Activated B cell treated with CpG ODN at 0.5 μM for 24 hours (primary cell): ENCODE measurements at places on chromosomes 12 and 14.

GRCh38 chr12:56338308-56339157, at the start of gene IL23A:
IL23A (plus strand) TSS chr12:56338884; CDS start chr12:56339045, 161 bp downstream.
- DNase-seq, result peak; percentile 54

DNA sequence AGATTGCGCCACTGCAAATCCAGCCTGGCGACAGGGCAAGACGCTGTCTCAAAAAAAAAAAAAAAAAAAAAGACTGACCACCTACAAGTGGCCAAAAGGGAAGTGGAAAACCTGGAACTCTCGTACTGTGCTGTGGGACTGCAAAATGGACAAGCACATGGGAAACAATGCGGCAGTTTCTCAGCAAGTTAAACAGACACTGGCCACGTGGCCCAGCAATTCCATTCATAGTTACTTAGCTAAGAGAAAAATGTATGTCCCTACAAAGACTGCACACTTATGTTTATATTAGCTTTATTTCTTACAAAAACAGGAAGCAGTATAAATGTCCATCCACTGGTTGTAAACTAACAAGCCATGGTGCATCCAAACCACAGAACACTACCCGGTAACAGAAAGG, 5.6 kb downstream of the CHFR start:
- no peak for DNase-seq

DNA sequence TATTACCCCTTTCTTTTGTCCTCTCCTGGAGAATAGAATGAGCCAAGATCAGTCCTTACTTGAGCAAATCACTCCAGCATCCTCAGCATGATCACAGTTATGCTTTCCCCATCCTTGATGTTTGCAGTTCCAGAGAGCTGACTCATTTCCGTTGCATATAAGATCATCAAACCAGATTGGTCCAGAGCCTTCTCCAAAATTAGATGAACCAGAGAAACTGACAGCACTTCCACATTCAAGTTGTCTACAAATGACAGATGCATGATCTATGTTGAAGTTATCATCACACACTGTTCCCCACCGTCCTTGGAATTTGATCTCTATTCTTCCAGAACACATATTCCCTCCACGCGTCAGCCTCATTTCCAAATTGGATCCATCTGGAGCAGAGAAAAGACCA, 4.8 kb downstream of the CD163 start:
- DNase-seq, result no peak

DNA sequence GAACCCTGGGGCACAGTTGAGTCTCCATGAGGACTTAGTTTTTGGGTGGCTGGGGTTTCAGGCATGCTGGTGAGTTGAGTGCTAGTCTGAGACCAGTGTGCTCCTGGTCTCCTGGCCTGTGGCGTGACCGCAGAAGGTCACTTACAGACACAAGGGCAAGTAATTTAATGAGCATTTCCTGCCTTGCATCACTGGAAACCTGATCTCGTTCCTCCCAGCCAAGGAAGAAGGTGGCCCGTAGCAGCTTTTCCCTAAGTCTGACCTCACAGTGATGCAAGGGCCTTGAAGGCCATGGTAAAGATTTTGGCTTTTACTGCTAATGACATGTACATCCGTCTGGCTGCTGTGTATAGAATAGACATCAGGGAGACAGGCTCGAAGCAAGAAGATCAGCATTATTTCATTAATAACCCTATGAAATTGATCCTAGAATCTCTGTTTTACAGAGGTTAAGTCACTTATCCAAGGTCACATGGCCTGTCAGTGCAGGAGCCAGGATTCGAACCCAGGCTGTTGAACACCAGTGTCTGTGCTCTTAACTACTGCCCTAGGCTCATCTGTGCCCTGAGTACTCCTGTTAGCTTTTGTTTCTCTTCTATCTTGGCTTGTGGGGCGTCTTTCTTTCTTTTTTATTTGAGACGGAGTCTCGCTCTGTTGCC, 4.6 kb downstream of the TMEM120B start:
- no peak for DNase-seq

GRCh38 chr14:95463171-95463901, 53.1 kb downstream of the SYNE3 start:
- DNase-seq, result no peak

DNA sequence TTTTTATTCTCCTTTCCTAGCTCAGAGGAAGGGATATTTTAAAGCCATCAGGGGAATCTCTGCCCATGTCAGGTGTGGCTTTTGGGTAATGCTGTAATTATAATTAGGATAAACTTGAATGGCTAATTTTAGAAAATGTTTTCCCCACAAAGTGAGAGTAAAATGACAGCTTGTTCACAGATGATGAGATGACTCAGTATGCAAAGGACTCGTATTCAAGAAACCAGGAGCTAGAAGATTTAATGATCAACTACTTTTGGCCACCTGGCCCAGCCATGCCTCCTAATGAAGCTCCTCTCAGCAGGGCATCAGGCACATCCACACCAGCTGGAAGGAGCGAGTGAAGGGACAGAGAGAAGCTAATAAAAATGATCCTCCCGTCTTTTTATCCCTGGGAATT, 29.0 kb upstream of the PLEKHG7 start:
- DNase-seq, result no peak

DNA sequence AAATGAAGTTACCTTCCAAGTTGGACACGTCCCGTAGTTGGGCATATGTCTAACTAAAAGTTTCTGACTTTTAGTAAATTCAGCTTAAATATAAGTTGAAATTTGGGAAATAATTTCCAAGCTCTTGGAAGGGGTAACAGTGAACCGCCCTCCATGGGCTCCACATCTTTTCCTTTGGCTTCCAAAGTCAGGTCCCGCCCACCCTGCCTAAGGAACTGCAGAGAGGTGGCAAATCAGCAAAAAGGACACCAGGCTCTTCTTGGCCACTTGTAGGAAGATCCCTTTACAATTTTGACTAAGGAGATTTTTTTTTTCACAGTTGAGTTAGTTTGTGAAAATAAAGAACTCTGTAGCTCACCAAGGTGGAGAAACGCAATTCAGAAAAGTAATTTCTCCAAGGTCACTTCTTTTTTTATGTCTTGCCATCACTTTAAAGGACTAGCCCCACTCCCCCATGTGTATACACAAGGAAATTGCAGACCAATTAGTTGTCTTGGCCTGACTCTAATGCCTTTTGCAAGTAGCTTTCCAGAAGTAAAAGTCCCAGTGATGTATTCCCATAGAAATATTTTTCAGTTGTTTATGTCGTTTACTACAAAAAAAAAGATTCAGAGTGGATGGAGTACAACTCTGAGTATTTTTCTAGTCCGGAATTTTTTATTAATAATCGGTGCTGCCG, 181.2 kb downstream of the PELI2 start:
- DNase-seq, result no peak

DNA sequence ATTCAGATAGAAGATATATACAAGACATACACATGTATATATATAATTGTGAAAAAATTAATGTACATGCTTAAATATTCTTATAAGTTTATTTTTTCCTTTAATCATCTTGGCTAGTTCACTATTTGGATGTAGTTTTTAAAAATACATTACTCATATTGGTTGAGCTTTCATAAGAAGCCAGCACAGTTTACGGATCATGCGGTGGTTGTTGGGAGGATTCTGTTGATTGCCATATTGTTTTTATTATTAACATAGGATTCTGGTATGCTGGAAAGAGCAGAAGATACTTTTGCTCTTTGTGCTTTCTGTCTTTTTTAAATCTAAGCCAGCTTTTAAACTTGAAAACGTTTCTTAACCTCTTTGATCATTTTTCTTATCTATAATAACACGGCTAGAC, 163.4 kb downstream of the OTOGL start:
- no peak for DNase-seq

- no peak for DNase-seq
These were observed 30.9 kb downstream of the ERGIC2 start for GRCh38 chr12:29350080-29350479.

DNA sequence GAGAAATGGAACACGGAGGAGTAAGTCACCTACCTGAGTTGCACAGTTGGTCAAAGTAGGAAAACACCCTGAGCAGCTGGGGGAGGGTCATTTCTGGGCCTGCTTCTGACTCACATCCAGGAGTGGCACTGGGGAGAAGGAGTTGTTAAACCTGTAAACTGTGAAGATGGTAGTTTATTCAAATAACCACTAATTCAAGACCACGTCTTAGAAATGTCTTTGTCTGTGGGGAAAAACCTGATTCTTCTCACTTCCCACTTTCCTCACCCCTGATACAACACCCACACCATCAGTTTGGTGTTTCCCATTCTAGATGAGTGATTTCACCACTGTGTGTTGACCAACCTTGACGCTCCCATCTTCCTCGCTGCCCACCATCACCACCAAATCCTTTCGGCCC, 207.1 kb downstream of the ANO4 start:
- no peak for DNase-seq

- no peak for DNase-seq
These were observed 248.1 kb downstream of the GLT1D1 start for GRCh38 chr12:129101404-129101803.

DNA sequence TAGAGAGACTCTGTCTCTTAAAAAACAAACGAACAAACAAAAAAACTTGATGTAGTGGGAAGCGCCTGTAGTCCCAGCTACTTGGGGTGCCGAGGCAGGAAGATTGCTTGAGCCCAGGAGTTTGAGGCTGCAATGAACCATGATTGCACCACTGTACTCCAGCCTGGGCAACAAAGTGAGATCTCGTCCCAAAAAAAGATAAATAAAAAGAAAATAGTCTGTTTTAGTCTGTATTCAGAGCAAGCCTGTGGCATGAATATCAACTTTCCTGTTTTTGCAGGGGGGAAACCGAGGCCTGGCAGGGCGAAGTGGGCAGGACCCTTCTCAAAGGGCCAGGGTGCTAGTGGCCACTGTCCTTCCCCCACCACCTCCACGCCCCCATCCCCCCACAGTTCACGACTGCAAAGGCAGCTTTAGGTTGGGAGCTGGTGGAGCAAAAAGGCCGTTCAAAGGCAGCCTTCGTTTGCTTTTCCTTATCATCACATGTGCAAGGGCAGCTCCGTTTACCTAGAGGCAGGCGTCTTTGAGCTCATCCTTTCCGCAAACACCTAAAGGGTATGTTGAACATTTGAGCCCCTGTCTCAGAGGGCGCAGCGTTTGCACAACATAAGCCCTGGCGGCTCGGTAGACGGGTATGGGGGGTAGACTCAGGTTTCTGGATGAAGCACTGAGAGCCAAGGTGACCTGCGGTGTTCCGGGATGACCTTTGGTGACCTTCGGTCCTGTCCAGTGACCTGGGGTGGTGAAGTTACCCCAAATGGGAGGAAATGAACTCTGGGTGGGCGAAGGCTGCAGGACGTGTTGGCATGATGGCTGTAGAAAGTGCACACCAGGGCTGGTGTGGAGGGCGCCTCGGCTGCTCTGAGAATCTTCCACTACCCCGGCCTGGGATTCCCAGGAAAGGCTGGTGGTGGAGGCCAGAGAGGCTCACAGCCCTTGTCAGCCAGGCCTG, 8.7 kb upstream of the MEG3 start:
- no peak for DNase-seq

DNA sequence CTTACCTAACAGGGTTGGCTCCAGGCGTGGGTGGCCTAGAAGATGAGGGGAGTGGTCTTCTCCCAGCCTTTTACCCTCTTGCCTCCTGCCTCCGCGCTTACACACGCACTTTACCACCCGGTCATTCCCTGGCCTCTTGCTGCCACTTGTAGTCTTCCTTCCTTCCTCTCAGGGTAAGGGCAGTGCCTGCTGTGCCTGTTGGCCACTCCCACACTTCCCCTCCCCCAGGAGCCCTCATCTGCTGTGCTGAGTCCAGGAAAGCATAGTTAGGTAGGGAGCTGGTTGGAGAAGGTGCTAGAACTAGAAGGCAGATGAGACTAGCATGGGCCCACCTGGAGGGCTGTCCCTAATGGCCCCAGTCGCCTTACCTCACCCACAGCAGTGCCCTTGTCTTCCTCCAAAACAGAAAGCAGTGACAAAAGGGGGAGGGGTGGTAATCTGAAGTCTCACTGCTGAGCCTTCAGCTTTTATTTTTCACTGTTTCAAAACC, 54.3 kb upstream of the SRSF5 start:
- no peak for DNase-seq

GRCh38 chr12:91140026-91140931, 29.0 kb upstream of the LUM start:
- no peak for DNase-seq

DNA sequence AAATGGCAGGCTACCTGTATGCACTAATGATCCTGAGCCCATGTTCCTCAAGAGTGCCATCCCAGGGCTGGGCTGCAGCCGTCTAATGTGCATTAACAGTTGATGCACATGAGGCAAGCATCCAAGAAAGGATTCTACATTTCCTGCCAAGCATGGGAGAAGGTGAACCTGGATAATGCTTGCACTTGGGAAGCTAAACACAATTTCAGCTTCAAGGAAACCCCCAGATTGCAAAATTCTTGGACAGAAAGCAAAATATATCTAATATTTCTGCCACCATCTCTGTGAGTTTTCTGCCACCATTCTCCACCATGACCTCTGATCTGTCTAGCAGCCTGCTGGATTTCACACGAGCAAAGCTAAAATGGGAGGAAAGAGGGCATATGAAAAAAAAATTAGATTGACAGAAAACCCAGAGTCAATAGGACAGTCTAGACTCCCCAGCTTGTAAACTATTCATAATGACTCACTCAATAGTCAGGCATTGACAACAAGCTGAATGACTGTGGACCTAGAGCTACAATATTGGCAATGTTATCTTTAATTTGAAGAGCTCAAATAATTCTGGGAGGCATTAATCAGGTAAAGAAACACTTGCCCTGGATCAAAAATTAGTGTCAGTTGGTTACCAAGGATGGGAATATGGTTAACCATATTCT, 91.9 kb upstream of the BCL2L14 start:
- DNase-seq, result no peak

DNA sequence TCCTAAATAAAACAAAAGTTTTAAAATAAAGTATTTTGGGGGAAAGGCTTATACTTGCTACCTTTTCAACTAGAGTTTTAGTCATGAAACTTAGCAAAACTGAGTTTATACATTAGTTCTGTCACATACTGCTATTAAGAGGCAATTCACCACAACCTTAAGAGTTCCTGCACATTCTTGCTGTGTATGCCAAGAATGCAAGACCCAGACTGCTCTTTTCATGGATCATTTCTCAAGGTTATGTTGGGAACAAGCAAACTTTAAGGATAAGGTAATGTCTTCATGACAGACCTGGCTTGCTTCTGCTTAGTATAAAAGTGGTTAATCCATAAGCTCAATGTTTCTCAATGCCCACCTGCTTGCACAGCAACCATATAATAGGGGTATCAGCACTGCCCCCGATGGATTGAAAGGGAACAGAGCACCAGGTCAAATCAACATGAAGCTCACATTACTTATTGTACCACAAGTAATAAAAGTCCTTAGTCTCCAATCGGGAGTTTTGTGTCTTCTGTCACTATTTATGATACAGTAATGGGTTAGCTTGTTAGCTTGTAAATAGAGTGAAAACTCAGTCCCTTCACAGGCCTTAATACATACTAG, 67.6 kb downstream of the KIF21A start:
- DNase-seq, result no peak

DNA sequence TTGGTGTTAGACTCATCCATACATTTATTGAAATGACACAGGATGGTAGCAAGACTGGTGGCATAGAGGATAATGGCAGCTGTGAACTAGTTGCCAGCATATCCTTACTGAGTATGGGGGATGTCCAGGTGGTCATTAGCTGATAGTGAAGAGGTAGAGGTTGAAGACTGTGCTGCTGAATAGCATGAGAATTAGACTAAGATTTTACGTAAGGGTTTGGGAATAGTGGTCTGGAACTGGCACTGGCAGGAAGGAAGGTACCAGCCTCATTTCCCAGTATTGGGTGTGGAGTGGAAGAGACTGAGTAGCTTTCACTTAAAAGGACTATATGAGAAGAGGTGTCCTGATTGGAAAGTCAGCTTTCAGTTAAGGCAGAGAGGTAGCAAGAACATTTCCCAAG, 6.5 kb downstream of the ERC1 start:
- DNase-seq, result no peak

- peak; percentile 73 for DNase-seq
These were observed 413.7 kb downstream of the PCNX1 start for GRCh38 chr14:71320734-71321573.

- DNase-seq, result no peak
These were observed 33.1 kb downstream of the KNTC1 start for GRCh38 chr12:122560138-122560537.
